Natural killer cell treated with Interleukin-12 subunit alpha and Interleukin-12 subunit beta and Interleukin-15 and Interleukin-18, amount 100 ng/mL, for 72 hours (primary cell): ENCODE measurements at places on chromosomes 13 and 19. TPM values are rescaled to one million over a fixed set of nuclear protein-coding genes. Genes with fewer than 3 reads are reported as not detected.
A peak's percentile ranks its signal among the peaks of the same experiment; 100 is the strongest.

DNA sequence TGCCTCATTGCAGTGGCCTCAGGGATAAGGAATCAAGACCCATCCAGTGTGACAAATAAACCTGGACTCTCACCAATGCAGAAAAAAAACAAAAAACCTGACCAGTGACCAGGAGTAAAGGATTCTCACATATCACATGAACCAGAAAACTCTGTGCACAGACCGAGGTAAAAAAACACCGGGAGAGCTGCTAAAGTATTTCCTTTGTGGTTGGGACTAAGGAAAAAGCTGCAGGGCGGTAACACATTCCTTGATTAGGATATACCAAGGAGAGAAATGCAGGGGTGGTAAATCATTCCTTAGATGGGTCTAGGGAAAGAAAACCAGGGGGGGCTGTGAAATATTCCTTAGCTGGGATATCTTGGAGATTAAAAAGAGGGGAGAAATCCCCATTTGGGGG is 64.8 kb upstream of the ZNF85 start:
- no peaks in the 10 kb centered on the region for H3K4me1 ChIP-seq
- no peak overlapping the region for H3K27ac ChIP-seq
- DNase-seq: no peak
- H3K27me3 ChIP-seq: no peaks in the 10 kb centered on the region
- H3K36me3 ChIP-seq: peaks cover 29% of the 10 kb centered on the region

DNA sequence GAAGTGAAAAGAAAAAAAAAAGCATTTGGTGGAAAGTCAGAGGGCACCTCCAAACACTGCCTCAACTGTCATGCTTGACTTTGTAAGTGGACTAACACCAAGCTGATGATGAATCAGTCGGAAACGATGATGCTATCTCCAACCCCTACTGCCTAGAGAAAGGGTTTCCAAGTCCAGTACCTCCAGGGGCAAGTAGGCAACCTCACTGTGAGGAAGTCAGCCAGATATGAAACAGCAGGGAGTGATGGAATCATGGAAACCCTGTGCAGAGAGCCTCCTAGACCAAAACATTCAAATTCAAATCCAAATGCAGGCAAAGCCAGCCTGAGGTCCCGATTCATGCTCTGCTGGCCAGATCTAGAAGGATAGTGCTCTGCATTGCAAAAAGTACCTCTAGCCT is 100.9 kb upstream of the SERP2 start:
- peaks cover 15% of the 10 kb centered on the region for H3K36me3 ChIP-seq
- no peak for DNase-seq
- H3K4me1 ChIP-seq: peaks cover 22% of the 10 kb centered on the region
- H3K27me3 ChIP-seq: peaks cover 9% of the 10 kb centered on the region

GRCh38 chr13:23506807-23507291 is 63.4 kb upstream of the TNFRSF19 start:
- peaks cover 8% of the 10 kb centered on the region for H3K27me3 ChIP-seq
- H3K4me3 ChIP-seq: no peak overlapping the region
- no peak overlapping the region for H3K27ac ChIP-seq
- no peaks in the 10 kb centered on the region for H3K4me1 ChIP-seq
- H3K36me3 ChIP-seq: no peaks in the 10 kb centered on the region
- no peak for DNase-seq

The TYROBP gene
- 65.3 TPM for total RNA-seq

The CEACAM7 gene
- not detected for total RNA-seq

The PCP2 gene
- total RNA-seq: 1.5 TPM

The PSG1 gene
- total RNA-seq: not detected

The LILRA6 gene
- 0.47 TPM for total RNA-seq

DNA sequence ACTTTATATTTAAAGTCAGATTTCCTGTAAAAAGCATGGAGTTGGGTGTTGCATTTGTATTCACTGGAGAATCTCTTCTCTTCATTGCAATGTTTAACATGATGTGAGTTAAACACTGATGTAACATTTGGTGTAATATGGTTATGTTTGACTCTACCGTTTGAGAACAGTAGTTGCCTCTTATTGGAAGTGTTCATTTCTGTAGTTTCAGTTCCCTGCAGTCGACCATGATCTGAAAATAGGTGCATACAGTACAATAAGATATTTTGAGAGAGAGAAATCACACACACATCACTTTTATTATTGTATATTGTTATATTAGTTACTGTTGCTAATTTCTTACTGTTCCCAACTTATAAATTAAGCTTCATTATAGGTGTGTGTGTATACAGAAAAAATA is 105.2 kb upstream of the SPACA7 start:
- H3K27me3 ChIP-seq: peaks cover 9% of the 10 kb centered on the region
- no peak overlapping the region for H3K4me3 ChIP-seq
- no peaks in the 10 kb centered on the region for H3K4me1 ChIP-seq
- no peak for DNase-seq

- peaks cover 6% of the 10 kb centered on the region for H3K4me1 ChIP-seq
- no peaks in the 10 kb centered on the region for H3K36me3 ChIP-seq
- H3K4me3 ChIP-seq: no peak overlapping the region
Observed at GRCh38 chr19:7149956-7150705, 80.6 kb downstream of the ZNF557 start.

- H3K4me3 ChIP-seq: no peak overlapping the region
- H3K27me3 ChIP-seq: no peaks in the 10 kb centered on the region
- peaks cover 7% of the 10 kb centered on the region for H3K4me1 ChIP-seq
- no peak overlapping the region for H3K27ac ChIP-seq
Observed at GRCh38 chr13:32443111-32443510, 15.2 kb upstream of the N4BP2L1 start.

The CAMSAP3 gene
- 0.36 TPM for total RNA-seq

The ZNF730 gene
- 1.00 TPM for total RNA-seq

DNA sequence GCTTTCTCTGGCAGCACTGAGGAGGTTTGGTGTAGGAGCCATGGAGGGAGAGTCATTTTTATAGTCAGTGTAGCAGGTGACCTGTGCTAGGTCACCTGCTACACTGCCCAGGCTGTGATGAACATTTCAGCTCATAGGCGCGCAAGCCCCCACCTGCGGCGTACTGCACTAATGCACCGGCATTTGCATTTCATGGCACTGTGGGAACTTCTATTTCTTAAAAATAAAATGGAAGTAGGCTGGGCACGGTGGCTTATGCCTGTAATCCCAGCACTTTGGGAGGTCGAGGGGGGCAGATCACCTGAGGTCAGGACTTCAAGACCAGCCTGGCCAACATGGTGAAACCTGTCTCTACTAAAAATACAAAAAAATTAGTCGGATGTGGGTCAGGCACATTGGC is 101.0 kb downstream of the SLC7A1 start:
- no peak for DNase-seq
- H3K27ac ChIP-seq: no peak overlapping the region
- H3K4me1 ChIP-seq: peaks cover 9% of the 10 kb centered on the region
- no peaks in the 10 kb centered on the region for H3K36me3 ChIP-seq

- no peak overlapping the region for H3K4me3 ChIP-seq
- no peak overlapping the region for H3K27ac ChIP-seq
- H3K4me1 ChIP-seq: no peaks in the 10 kb centered on the region
Observed at GRCh38 chr13:112241288-112241687, 134.9 kb upstream of the SPACA7 start.

DNA sequence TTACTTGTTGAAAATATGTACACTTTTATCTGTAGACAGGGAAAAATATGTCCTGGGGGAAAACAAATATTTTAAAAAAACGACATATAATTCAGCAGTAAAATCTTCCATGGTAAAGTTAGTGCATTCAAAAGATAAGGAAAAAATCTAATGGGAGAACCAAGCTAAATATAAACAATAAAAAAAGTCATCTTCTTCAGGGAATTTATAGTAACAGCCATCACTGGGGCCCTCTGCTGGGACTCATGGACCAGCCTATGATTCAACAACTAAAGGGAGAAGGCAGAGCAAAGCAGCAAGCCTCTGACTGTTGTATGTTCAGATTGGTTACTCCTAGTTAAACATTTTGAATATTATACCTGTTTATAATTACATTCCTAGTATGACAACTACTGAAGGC is 93.0 kb downstream of the ITGBL1 start:
- H3K27me3 ChIP-seq: peaks cover 2% of the 10 kb centered on the region
- no peaks in the 10 kb centered on the region for H3K4me1 ChIP-seq
- H3K36me3 ChIP-seq: peaks cover 4% of the 10 kb centered on the region
- H3K27ac ChIP-seq: no peak overlapping the region
- DNase-seq: no peak

DNA sequence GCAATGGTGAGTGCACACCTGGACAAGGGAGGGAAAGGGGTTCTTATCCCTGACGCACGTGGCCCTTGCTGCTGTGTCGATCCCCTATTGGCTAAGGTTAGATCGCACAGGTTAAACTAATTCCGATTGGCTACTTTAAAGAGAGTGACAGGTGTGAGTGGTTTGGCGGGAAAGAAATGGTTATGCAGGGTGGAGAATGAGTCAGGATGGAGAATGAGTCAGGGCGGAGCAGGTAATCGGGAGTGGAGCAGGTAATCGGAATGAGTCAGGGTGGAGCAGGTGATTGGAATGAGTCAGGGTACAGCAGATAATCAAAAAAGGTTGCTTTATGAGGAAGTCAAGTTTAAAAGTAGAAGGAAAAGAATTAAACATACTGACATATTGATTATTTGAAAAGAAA is 24.4 kb upstream of the SIAH3 start:
- no peaks in the 10 kb centered on the region for H3K4me1 ChIP-seq
- no peak for DNase-seq
- H3K27me3 ChIP-seq: peaks cover 26% of the 10 kb centered on the region
- H3K36me3 ChIP-seq: no peaks in the 10 kb centered on the region
- no peak overlapping the region for H3K4me3 ChIP-seq
- no peak overlapping the region for H3K27ac ChIP-seq

DNA sequence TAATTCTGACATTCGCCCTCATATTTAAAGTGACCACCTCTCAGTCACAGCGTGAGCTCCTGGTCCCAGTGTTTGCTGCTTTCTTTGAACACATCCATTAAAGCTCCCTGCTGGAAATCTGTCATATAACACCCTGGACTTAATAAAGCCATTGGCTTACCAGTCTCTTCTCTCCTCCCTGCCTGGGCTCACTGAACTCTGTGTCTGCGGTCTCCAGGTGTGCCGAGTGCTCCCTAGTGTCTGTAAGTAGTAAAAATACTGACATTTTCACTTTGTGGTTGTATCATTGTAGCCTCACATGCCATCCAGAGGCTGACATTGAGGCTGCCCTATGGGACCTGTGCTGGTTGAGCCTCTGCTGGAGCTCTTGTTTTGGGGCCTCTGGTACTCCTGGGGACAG is 2.6 kb upstream of the PSG11 start:
- no peak overlapping the region for H3K27ac ChIP-seq
- H3K36me3 ChIP-seq: no peaks in the 10 kb centered on the region
- no peak for DNase-seq
- H3K4me1 ChIP-seq: no peaks in the 10 kb centered on the region
- peaks cover 21% of the 10 kb centered on the region for H3K27me3 ChIP-seq

The CCDC8 gene
- total RNA-seq: not detected

DNA sequence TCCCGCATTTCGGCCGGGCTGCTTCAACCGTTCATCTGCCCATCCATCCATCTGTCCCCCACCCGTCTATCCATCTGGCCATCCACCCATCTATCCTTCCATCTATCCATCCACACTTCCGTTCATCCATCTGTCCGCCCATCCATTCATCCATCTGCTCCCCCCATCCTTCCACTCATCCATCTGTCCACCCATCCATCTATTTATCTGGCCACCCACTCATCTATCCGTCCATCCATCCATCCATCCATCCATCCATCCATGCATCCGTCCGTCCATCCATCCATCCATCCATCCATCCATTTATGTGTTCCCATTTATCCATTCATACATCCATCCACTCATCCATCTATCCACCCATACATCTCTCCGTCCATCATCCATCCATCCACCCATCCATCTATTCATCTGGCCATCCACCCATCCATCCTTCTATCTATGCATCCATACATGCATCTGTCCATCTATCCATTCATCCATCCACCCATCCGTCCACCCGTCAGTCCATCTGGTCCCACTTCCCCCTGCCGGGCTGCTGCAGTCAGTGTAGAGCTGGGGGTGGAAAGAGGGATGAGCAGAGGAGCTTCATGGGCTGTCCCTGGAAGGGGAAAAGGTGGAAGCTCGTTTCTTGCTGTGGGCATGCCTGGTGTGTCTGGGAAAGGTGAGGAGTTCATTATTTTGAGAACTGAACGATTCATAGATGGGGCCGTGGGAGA is 722 bp downstream of the HSD11B1L start:
- peaks cover 24% of the 10 kb centered on the region for H3K4me1 ChIP-seq
- H3K27ac ChIP-seq: peak overlapping the region; percentile 26
- H3K27me3 ChIP-seq: no peaks in the 10 kb centered on the region
- DNase-seq: no peak
- H3K4me3 ChIP-seq: peak overlapping the region; percentile 86

DNA sequence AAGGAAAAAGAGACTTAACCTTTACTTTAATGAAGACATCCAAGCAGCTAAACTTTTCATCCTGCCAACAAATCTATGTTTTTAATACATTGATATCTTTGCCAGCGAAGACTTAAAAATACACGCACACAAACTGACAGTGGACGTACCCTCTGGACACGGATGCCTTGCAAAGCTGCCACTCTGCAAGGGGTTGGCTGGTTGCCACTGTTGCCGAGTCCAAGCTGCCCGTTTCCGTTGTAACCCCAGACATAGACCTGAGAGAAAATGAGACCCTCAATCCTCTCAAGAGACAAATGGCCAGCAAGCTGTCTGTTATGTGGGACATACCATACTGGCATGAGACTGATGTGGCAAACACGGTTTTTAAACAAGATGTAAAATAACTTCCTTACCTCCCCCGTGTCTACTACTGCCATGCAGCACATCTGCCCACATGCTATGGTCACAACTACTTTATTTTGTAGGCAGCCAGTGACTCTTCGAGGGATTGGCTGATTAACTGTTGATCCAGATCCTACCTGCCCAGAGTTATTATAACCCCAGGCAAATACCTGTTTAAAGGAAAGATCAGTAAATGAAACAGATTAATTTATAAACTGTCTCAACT is 21.2 kb downstream of the RCBTB2 start:
- peaks cover 22% of the 10 kb centered on the region for H3K4me1 ChIP-seq
- peak overlapping the region; percentile 28 for H3K27ac ChIP-seq
- H3K36me3 ChIP-seq: peaks cover 34% of the 10 kb centered on the region
- H3K27me3 ChIP-seq: no peaks in the 10 kb centered on the region

The C1QTNF9B gene
- total RNA-seq: not detected

The BRSK1 gene
- total RNA-seq: 15.7 TPM

The OPA3 gene
- total RNA-seq: 17.0 TPM
